ENCODE measurements at places on chromosomes 3 and 15.

DNA sequence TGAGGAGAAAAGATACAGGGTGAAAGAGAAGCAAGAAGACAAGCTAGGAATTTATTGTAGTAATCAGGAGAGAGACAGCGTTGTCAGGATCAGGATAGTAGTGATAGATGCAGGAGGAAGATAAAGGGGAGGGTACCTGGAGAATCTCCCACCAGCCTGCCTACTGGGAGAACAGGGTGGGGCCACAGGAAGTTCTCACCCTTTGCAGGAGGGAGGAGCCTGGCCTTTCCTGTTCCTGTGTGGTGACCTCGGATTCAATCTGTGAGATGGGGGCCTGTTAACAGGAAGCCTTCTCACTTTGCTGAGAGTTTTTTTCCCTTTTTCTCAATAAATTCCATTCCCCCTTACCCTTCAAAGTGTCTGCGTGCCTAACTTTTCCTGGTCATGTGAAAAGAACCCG is 37.6 kb downstream of the GMPS start:
- no peak for DNase-seq
- no peaks in the 10 kb centered on the region for H3K27me3 ChIP-seq
- H3K27ac ChIP-seq: no peak overlapping the region
- H3K36me3 ChIP-seq: no peaks in the 10 kb centered on the region
- no peak overlapping the region for H3K4me3 ChIP-seq
- no peaks in the 10 kb centered on the region for H3K4me1 ChIP-seq

DNA sequence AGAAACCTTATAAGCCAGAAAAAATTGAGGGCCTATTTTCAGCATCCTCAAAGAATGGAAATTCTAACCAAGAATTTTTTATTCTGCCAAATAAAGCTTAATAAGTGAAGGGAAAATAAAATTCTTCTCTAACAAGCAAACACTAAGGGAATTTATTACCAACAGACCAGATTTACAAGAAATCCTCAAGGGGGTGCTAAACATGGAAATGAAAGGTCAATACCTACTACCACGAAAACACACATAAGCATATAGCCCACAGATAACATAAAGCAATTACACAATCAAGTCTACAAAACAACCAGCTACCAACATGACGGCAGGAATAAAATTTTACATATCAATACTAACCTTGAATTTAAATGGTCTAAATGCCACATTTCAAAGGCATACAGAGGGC is 883.5 kb downstream of the SI start:
- no peaks in the 10 kb centered on the region for H3K4me1 ChIP-seq
- no peak for DNase-seq
- no peaks in the 10 kb centered on the region for H3K36me3 ChIP-seq

- no peak overlapping the region for H3K27ac ChIP-seq
- no peaks in the 10 kb centered on the region for H3K27me3 ChIP-seq
- H3K36me3 ChIP-seq: no peaks in the 10 kb centered on the region
Measured at GRCh38 chr3:112230033-112230432, 64.0 kb downstream of the SLC9C1 start.

GRCh38 chr3:137738710-137739109 is 25.4 kb upstream of the SOX14 start:
- no peak for DNase-seq
- no peak overlapping the region for H3K4me3 ChIP-seq
- H3K27ac ChIP-seq: no peak overlapping the region
- H3K4me1 ChIP-seq: no peaks in the 10 kb centered on the region
- no peaks in the 10 kb centered on the region for H3K27me3 ChIP-seq

DNA sequence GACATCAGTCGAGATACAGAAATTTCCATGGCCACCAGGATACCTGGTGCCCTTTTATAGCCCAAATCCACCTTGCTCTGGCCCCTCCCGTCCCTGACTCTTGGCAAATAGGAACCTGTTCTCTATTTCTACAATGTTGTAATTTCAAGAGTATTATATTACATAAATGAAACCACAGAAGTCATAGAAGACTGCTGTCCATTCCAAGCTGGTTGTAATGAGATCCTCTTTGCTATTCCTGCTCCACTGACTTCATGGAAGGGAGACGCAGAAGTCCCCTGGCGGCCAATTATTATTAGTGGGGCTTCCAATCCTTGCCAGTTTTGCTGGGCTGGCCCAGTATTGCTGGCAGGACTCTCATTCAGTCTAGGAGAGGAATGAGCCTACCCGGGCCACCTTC is 26.6 kb downstream of the DCP1A start:
- peaks cover 5% of the 10 kb centered on the region for H3K4me1 ChIP-seq
- no peak overlapping the region for H3K27ac ChIP-seq
- H3K36me3 ChIP-seq: no peaks in the 10 kb centered on the region
- H3K27me3 ChIP-seq: no peaks in the 10 kb centered on the region
- DNase-seq: no peak
- H3K4me3 ChIP-seq: no peak overlapping the region

GRCh38 chr3:12560505-12561190 is 3.8 kb downstream of the MKRN2 start:
- DNase-seq: no peak
- H3K4me3 ChIP-seq: no peak overlapping the region
- no peak overlapping the region for H3K27ac ChIP-seq
- H3K4me1 ChIP-seq: no peaks in the 10 kb centered on the region
- no peaks in the 10 kb centered on the region for H3K36me3 ChIP-seq

DNA sequence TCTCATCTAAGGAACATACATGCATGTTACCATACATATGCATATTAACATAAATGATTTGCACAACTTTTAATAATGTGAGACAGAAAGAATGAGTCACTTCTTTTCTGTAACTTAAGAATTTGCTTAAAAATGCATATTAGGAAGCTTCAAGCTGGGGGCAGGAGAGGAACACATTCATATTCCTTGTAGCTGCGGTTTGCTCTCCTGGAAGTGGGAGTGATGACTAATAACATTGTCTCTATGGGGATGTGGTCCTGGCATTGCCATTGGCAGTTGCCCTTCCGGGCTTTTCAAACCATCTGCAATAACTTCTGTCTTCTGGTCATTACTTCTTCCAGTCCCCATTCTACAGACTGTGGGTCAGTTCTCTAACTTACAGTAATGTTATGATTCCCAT is 15.6 kb downstream of the CHST2 start:
- DNase-seq: no peak
- no peaks in the 10 kb centered on the region for H3K36me3 ChIP-seq
- H3K27ac ChIP-seq: no peak overlapping the region
- H3K4me1 ChIP-seq: peaks cover 5% of the 10 kb centered on the region
- H3K27me3 ChIP-seq: peaks cover 20% of the 10 kb centered on the region
- H3K4me3 ChIP-seq: no peak overlapping the region

- no peak overlapping the region for H3K27ac ChIP-seq
- H3K4me1 ChIP-seq: no peaks in the 10 kb centered on the region
Measured at GRCh38 chr3:10619989-10620832, 114.8 kb upstream of the ATP2B2 start.

GRCh38 chr3:197281849-197282248 is 16.6 kb downstream of the DLG1 start:
- H3K27me3 ChIP-seq: no peaks in the 10 kb centered on the region
- H3K4me3 ChIP-seq: no peak overlapping the region
- no peak overlapping the region for H3K27ac ChIP-seq
- peaks cover 7% of the 10 kb centered on the region for H3K36me3 ChIP-seq
- H3K4me1 ChIP-seq: no peaks in the 10 kb centered on the region

DNA sequence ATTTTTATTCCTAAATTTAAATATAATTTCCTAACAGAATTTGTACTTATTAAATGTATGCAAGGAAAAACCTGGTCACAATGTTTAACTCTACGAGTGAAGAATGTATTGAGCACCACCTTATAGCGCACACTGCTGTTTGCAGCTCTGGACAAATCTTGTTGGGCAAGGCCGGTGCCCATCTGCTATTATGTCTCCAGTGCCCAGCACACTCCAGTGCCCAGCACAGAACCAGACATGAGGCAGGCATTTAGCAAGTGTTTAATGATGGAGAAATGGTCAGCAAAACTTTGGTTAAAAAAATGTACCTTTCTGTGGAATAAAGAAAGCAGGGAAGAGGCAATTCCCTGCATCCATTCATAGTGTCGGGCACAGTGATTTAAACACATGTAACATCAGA is 254.7 kb upstream of the TRIM42 start:
- H3K4me3 ChIP-seq: no peak overlapping the region
- no peaks in the 10 kb centered on the region for H3K4me1 ChIP-seq
- H3K36me3 ChIP-seq: no peaks in the 10 kb centered on the region
- no peaks in the 10 kb centered on the region for H3K27me3 ChIP-seq

DNA sequence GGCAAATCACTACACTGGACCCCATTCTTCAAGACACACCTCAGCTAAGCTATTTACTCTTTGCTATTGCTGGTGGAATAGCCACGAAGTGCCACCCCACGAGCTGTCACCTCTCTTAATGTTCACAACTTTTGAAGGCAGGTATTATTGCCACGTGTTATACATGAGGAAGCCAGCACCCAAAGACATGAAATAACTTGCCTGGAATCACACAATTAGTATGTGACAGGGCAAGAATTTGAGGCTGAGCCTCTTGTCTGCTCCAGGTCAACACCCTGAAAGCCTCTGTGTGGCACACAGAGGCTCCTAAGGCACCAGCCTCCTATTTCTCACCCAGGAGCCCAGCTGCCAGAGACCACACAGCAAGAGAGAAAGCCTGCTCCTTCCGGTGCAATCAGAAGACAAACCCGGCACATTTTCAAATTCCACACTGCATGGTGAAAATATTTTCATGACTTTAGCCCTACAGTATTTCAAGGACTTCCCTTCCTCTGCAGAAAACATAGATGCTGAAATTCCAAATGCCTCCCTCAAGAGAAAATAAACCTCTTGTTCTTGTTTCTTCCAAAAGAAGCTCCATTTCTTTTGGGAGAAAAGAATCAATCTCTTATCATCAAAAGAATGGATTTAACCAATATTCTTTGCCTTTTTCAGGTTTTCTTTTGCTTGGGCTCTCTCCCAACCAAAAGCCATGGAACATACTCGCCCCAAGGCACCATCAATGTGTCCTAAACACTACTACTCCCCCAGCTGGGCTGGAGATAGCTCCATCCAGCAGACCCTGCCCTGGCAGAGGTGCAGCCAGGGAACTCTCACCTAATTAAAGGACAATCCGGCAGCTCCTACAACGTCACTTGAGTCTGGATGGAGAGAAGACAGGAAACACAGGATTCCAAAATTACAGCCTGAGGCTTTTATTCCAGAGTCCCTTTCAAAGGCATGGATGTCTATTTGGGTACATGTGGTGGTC is 84.7 kb upstream of the THBS1 start:
- H3K4me1 ChIP-seq: peaks cover 36% of the 10 kb centered on the region
- H3K4me3 ChIP-seq: no peak overlapping the region
- H3K27me3 ChIP-seq: no peaks in the 10 kb centered on the region
- H3K27ac ChIP-seq: no peak overlapping the region
- no peaks in the 10 kb centered on the region for H3K36me3 ChIP-seq

GRCh38 chr3:105480768-105481167 is 114.1 kb downstream of the ALCAM start:
- H3K27ac ChIP-seq: no peak overlapping the region
- DNase-seq: no peak
- no peaks in the 10 kb centered on the region for H3K27me3 ChIP-seq
- no peaks in the 10 kb centered on the region for H3K4me1 ChIP-seq
- H3K4me3 ChIP-seq: no peak overlapping the region

- H3K27me3 ChIP-seq: no peaks in the 10 kb centered on the region
- no peak overlapping the region for H3K27ac ChIP-seq
- H3K4me1 ChIP-seq: no peaks in the 10 kb centered on the region
- DNase-seq: no peak
- no peak overlapping the region for H3K4me3 ChIP-seq
Measured at GRCh38 chr3:46013316-46014094, 13.8 kb downstream of the XCR1 start.

GRCh38 chr3:52405601-52406110 is 39.2 kb downstream of the SEMA3G start:
- DNase-seq: no peak
- peak overlapping the region; percentile 31 for H3K4me3 ChIP-seq
- peak overlapping the region; percentile 88 for H3K27ac ChIP-seq
- H3K27me3 ChIP-seq: no peaks in the 10 kb centered on the region
- H3K36me3 ChIP-seq: peaks cover 58% of the 10 kb centered on the region

DNA sequence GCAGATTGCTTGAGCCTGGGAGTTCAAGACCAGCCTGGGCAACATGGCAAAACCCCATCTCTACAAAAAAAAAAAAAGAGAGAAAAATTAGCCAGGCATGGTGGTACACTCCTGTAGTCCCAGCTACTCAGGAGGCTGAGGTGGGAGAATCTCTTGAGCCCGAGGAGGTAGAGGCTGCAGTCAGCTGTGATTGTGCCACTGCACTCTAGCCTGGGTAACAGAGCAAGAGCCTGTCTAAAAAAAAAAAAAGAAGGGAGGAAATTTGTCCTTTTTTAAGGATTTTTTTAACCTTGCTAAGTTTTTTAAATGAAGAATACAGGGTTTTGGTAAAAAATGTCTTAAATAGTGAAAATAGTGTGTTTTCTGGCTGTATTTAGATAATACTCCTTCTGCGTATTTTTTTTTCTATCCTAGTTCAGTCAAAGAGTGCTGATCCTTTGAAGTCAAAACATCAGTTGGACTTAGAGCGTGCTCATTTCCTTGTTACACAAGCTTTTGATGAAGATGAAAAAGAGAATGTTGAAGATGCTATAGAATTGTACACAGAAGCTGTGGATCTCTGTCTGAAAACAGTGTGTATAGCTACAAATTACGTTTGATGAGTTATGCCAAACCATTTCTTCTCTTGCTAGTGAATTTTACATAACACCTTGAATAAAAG is 11.1 kb downstream of the CAPN7 start:
- DNase-seq: no peak
- H3K4me3 ChIP-seq: no peak overlapping the region
- no peak overlapping the region for H3K27ac ChIP-seq

DNA sequence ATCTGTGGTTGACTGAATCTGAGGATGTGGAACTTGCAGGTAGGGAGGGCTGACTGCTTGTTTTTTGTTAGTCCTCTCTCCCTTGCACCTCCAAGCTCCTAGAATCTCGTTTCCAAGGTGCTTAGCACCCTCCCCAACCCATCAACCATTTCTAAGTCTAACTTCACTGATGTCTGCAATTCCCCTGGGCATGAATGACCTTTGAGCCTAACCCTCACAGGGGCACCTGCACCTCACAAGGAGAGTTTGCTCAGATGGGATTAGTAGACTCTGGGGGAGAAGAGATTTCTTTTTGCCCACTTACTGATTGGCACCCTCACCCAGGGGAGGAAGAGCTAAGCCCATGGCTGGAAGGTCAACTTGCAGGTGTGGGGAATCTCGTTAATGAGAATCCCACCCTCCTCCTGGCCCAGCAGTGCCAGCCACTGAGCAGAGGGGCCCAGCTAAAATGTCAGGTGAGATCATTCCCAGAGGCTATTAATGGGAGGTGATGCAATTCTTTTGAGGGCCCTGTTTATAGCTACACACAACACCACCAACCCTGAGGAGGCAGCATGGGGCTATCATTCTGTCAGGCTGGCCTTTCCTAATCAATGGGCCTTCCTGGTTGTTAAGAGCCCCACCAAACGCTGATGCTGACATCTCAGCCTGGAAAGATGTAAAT is 81.6 kb upstream of the HERC1 start:
- no peak overlapping the region for H3K4me3 ChIP-seq
- no peak for DNase-seq
- no peaks in the 10 kb centered on the region for H3K27me3 ChIP-seq
- H3K27ac ChIP-seq: no peak overlapping the region
- peaks cover 8% of the 10 kb centered on the region for H3K4me1 ChIP-seq
- no peaks in the 10 kb centered on the region for H3K36me3 ChIP-seq
